ENCODE measurements at places on chromosomes 1 and 21. TPM values are rescaled to one million over a fixed set of nuclear protein-coding genes. Genes with fewer than 3 reads are reported as not detected.

CHD1L gene
- total RNA-seq, result 8.0 TPM

GRCh38 chr1:171206978-171207355 lies 21.9 kb downstream of the FMO2 start:
- DNase-seq, result no peak

PCP4 gene
- total RNA-seq, result not detected

DNA sequence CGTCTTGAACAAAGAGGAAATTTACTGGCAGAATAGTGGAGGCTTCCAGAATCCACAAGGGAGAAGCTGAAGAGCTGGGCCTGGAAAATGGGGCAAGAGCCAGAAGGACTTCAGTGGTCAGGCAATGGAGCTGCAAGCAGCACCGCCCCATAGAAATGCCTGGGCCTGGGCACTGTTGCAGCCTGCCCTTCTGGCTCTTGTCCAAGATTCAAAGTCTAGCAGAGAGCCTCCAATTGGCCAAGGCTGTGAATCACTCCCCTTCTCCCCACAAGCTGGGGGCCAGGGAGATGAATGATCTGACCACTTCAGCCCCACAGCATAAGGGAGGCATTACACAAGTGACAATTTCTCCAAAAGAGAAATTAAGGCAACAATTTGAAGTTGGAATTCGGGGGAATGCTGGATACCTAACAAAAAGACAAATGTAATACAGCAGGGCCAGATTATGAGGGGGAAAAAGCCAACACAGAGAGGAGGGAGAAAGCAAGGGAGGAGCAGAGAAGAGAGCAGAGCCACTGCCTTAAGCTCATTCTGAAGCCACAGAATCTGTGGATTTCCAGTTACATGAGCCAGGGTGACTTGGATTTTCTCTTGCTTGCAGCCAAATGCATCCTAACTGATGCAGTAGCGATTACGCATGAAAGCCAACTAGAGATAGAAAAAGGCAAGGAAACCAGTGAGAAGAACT lies 80.3 kb downstream of the LRIG2 start:
- DNase-seq, result no peak

DNA sequence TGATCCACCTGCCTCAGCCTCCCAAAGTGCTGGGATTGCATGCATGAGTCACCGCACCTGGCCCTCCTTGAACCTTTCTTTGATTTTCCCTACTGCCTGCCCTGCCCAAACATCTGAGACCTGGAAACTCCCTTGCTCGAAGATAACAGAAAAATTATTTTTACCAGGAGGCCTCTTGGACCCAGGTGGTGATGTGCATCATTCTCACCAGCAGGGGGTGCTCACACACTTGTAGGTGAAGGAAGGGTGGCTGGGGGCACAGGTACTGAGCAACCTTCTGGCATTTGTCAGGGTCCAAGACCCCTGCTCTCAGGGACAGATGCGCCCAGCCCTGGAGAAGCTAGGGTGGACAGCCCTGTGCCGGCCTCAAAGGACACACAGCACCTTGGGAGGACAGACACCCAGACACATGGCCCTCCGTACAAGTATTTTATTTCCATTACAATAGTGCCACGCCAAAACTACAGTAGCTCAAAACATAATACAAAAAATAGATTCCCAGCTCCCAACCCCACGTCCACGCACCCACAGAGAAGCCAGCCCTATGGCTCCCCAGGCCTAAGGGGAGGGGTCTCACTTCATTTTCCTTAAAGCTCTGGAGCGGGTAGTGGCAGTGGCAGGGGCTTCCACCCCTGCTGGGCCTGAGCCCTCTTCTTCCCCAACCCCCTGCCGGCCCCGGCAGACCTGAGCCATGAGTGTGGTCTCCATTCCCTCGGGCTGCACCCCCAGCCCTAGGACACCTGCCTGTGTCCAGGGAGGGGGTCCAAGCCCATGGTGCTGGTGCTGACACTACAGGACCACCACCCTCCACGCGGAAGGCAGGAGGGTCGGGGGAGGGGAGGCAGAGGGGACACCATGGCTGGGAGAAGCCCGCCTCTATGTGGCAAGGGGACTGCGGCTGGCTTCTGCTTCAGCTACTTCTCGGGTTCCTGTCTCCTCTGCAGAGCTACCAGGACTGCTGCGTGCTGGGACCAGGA lies 40.4 kb upstream of the EIF4G3 start:
- peak; percentile 73 for DNase-seq

METTL13 gene
- 6.9 TPM for total RNA-seq

- no peak for DNase-seq
Measured at GRCh38 chr1:81406292-81406999, 394.3 kb upstream of the ADGRL2 start.

GRCh38 chr1:31523012-31523411 lies 53.3 kb upstream of the TINAGL1 start:
- no peak for DNase-seq

DNA sequence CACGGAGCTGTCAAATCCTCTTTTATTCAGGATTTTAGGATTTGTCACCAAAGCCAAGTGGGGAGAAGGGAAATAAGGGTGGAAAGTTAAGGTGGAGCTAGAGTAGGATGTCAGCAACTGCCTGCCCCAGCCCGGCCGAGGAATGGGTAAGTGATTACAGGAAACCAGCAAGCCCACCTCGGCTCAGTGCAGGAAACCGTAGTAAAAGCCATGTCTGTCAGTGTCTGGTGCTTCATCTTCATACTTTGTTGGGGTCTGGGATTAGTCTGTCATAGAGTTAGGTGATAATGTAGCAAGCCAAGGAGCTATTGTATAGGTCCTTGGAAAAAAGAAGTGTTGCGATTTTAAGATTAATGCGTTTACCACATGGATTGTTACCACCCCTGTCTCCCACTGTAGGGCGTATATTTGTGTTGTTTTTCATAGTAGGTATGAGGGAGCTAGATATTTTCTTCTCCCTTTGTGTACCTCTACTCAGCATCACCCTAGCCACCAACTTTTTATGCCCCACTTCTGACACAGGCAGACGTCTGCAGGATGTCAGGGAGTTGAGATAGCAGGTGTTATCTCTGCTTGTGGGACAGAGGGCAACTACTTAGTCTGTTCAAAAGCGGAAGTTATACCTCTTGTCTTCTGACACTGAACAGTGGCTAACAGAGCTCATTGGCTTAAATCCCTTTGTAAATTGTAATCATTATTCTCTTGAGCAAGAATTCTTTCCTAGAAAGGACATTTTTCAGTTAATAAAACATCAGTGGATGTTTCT lies 253.7 kb downstream of the HHAT start:
- DNase-seq, result no peak

DNA sequence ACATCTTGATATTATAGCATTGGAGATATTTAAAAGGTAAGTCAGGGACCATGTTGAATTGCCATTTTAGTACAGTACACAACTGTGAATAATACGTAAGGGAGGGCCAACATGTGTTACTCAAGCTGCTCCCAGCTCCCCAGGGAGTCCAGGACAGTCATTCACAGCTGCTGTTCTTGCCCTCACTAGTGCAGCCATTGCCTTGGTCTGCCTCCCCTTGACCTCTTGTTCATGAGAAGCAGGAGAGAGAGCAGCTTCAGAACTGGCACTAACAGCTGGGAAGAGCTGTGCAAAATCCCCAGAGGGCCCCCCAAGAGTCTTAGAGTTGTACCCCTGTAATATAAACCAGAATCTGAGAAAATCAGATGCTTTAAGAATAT lies 16.4 kb downstream of the TCEANC2 start:
- no peak for DNase-seq

DNA sequence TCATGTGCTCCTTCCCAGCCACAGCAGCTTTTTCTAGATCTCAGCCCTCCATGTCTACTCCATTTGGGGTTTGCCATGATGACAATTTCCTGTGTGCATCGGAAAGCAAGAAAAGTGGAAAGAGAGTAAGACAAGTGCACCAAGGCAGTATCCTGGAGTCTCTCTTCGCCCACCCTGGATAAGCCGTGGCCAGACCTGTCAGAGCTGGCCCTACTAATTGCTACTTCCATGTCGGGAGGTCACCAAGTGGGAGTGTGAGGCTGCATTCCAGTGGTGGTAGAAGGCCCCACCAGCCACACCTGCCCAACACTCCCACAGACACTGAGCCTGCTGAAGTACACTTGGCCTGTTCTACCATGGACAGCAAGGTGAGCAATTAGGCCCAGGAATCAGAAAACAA lies 14.0 kb upstream of the LORICRIN start:
- no peak for DNase-seq

LRIG2 gene
- total RNA-seq, result 16.1 TPM

C1QTNF12 gene
- not detected for total RNA-seq

- no peak for DNase-seq
Measured at GRCh38 chr1:108557296-108557695, 2.6 kb upstream of the EEIG2 start.

CRNN gene
- 0.21 TPM for total RNA-seq

CR1L gene
- not detected for total RNA-seq

DNA sequence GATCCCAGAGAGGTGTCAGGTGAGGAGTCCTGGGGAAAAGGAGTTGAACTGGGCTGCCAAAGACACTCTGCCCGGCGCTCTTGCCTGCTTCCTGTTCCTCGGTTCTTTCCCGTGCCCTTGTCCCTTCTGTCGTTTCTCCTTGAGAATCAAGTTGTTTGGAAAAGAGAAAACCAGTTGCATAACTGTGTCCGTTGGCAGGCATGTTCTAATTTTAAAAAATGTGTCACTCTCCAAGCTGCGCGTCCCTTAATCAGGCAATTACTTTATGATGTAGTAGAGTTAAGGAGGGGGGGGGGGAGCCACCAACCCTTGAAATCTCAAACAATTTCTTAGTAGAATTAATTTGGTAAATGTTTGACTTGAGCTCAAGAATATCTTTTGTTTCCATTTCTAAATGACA lies 105.9 kb upstream of the IGSF21 start:
- DNase-seq, result no peak

CFAP126 gene
- total RNA-seq, result not detected

GRCh38 chr1:207850621-207851407 lies 60.1 kb downstream of the CD34 start:
- DNase-seq, result no peak

GRCh38 chr1:42056460-42056859 lies 96.8 kb upstream of the GUCA2B start:
- no peak for DNase-seq

DNA sequence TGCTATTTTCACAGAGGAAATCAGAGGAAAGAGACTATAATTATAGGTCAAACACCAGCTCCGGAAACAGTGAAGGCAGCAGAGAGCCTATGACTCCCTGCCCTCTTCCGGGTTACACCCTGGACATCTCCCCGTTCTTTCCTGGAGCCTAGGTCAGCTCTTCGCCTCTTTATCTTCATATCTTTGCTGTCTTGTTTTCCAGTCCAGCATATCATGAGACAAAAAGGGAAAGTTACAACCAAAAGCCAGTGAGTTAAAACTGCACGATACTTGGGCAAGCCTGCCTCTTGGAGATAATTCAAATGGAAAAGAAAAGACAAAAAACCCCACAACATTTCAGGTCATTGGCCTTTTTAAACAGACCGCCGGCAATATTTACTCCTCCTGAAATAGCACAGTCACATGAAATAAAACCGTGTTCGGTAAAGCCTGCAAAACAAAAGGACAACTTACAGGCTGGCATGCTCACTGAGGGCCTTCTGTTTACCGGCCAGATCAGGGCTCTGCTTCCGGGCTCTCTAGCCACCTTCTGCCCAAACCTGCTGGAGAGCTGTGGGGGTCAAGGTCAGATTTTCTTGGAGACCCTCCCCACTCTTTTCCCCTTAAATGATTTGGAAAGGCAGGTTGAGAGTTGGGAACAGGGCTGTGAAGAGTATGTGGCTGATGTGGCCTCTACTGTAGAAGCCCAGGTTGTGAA lies 42.8 kb upstream of the PPP2R5A start:
- no peak for DNase-seq

DNA sequence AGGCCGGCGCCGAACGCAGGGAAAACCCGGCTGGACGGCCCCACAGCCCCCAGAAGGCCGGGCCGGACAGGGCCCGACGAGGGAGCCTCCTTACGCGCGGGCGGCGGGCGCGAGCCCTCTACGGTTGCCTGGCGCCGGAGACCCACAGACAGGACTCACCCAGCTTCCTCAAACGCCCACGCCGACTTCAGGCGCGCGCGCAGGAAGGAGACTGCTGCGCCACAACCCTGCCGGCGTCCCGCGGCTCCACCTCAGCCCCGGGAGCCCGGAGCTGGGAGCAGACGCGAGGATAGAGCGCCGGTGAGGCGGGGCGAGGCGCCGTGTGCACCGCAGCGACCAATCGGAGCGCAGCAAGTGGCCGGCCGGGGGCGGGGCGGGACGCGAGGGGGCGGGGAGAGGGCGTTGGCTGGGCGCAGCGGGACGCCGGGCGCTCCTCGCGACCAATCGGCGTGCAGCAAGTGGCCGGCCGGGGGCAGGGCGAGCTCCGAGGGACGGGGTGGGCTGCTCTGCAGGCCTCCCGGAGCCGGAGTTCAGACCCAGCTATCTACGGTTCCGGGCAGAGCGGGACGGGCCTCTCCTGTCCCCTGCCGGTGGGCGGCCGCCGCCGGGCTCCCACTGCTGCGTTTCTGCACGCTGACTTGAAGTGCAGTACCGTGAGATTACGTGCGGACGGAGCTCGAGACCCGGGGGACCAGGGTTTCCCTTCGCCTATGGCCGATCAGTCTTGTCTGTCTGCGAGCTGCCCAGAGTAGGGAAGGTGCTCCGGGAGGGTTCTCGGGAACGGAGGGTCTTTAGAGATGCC lies at the start of gene TMEM50B:
TMEM50B (minus strand) TSS at position 296 of the 802 bp plus-strand sequence. CDS start 11,089 bp downstream, outside the sequence.
- peak; percentile 83 for DNase-seq

DNA sequence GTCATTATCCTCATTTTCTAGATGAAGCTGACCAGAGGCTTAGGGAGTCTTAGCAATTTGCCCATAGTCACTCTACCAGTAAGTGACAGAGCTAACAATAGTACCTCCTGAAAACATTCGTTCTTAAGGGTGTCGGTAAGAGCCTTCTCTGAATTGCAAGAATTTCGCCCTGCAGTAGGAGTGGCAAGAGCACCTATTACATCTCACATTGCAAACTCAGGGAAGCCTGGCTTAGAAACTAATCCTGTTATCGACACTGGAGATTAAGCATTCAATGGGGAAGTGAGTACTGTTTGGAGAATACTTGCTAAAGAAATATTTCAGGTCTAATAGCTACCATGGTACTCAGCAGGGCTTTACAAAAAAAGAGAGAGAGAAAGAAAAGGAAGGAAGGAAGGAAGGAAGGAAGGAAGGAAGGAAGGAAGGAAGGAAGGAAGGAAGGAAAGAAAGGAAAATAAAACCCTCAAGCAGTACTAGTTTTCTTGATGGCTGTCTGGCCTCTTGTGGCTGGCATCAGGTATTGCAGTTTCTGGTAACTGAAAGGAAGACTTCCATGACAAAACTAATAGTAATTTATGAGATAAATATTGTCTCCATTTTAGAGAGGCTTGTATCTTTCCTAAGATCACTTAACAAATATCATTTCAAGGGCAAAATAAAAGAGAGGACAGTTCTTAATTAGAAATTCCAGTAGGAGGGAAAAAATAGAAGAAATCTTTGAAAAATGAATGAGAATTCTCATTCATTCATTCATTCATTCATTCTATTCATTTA lies 10.4 kb downstream of the C1orf226 start:
- DNase-seq, result no peak

All from ascending aorta (tissue), 2 donors.